ENCODE measurements at places on chromosomes 5 and 9. TPM values are rescaled to one million over a fixed set of nuclear protein-coding genes. Genes with fewer than 3 reads are reported as not detected.

GRCh38 chr9:76987594-76988200, 31.8 kb upstream of the FOXB2 start:
- no peak for DNase-seq

Gene ATP10B
- total RNA-seq: not detected

Gene ZBED3
- 11.7 TPM for total RNA-seq

Gene SLC36A2
- total RNA-seq: not detected

GRCh38 chr9:21709464-21710058, 92.9 kb upstream of the MTAP start:
- no peak for DNase-seq
